ENCODE measurements at places on chromosomes 7 and 10. TPM values are rescaled to one million over a fixed set of nuclear protein-coding genes. Genes with fewer than 3 reads are reported as not detected.

DNA sequence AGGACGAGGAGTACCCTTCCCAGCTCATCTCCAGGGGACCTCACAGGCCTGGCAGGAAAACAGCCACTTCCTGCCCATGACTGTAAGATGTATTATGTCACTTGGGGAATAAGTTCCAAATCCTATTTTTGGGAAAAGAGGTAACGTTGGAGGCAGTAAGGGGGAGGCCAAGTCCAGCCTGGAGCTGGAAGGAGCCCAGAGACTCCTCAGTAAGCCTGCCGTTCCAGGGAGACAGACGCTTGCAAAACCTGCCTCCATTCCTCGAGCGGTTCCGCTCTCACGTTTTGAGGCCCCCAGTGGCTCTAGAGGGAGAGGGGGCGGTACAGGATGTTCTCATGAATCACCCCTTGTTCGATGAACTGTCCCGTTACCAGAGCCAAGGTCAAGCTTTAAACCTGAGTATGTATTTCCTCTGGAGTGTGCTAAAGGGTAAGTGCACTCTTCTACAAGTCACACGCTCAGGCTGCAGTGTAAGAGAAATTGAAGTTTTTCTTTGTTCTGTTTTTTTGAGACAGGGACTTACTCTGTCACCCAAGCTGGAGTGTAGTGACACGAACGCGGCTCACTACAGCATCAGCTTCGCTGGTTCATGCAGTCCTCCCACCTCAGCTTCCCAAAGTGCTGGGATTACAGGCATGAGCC, 45.5 kb upstream of the CYTH3 start:
- no peaks in the 10 kb centered on the region for H3K36me3 ChIP-seq
- peaks cover 12% of the 10 kb centered on the region for H3K4me1 ChIP-seq
- peak overlapping the region; percentile 16 for H3K4me3 ChIP-seq
- DNase-seq: no peak
- no peak overlapping the region for H3K27ac ChIP-seq

DNA sequence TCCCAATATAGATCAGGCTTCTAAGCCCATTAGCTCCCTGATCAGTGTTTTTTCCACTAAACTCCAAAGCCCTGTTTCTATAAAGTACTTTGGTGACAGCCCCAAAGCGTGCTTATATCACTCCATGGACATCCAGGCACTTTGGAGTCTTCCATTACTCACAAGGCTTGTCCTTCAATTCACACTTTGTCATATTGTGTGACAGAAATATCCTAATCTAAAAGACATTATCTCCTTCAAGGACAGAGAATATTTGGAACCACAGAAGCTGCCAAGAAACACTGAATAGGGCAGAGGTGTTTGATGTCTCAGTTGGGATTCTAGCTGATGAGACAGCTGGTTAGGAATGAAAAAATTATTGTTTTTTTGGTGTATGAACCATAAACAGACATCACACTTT, 18.4 kb downstream of the CYP2C19 start:
- no peaks in the 10 kb centered on the region for H3K4me1 ChIP-seq
- no peaks in the 10 kb centered on the region for H3K36me3 ChIP-seq
- no peaks in the 10 kb centered on the region for H3K27me3 ChIP-seq
- no peak for DNase-seq
- no peak overlapping the region for H3K4me3 ChIP-seq

The SRRM3 gene
- total RNA-seq: not detected

- no peak for DNase-seq
- no peaks in the 10 kb centered on the region for H3K27me3 ChIP-seq
- H3K4me3 ChIP-seq: no peak overlapping the region
- H3K36me3 ChIP-seq: no peaks in the 10 kb centered on the region
- no peaks in the 10 kb centered on the region for H3K4me1 ChIP-seq
- no peak overlapping the region for H3K27ac ChIP-seq
Measured at GRCh38 chr10:44186150-44186549, 198.7 kb downstream of the CXCL12 start.

- no peaks in the 10 kb centered on the region for H3K36me3 ChIP-seq
- peaks cover 70% of the 10 kb centered on the region for H3K27me3 ChIP-seq
- H3K27ac ChIP-seq: no peak overlapping the region
- DNase-seq: no peak
Measured at GRCh38 chr10:27774831-27775230, 29.2 kb upstream of the MKX start.

DNA sequence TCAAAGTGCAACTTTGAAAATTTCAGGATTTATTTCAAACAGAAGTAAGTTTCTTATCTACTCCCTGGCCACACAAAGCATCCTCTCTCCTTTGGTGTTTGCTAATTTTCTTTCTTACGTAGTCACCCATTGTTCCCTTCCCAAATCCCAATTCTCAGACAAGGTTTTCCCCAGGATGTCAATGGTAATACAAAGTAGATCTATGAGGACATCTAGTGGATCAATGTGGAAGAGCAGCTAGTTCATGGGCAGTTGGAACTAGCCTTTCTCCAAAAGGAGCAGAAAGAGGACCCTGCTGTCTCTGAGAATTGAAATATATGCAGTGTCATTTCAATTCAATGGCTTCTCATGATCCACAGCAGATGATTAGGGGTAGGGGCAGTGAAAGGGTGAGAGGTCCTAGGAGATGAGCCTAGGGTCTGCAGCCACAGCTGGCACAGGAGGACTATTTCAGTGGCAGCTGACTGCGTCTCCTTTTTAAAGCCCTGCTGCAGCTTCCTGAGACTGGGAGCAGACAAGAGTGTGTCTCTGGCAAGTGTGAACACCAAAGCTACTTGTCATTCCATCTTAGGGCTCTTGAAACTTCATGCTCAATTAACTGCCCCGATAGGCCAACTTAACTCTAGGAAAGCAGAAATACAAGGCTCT, 632.6 kb downstream of the KCNMA1 start:
- no peak overlapping the region for H3K4me3 ChIP-seq
- no peaks in the 10 kb centered on the region for H3K4me1 ChIP-seq
- H3K27ac ChIP-seq: no peak overlapping the region
- DNase-seq: no peak

- no peak overlapping the region for H3K4me3 ChIP-seq
- H3K27ac ChIP-seq: no peak overlapping the region
- no peak for DNase-seq
- H3K4me1 ChIP-seq: no peaks in the 10 kb centered on the region
Measured at GRCh38 chr7:123939784-123940183, 14.7 kb downstream of the SPAM1 start.

GRCh38 chr7:86479144-86479543, 164.6 kb upstream of the GRM3 start:
- no peaks in the 10 kb centered on the region for H3K27me3 ChIP-seq
- no peak overlapping the region for H3K27ac ChIP-seq
- no peak for DNase-seq
- H3K36me3 ChIP-seq: no peaks in the 10 kb centered on the region
- no peak overlapping the region for H3K4me3 ChIP-seq

All from activated naive CD8-positive, alpha-beta T cell treated with anti-CD3 and anti-CD28 coated beads, Interleukin-2, amount 10 ng/mL, durations not matched to agents 7 days and 5 days (primary cell).